ENCODE measurements at places on chromosomes 12 and 14. TPM values are rescaled to one million over a fixed set of nuclear protein-coding genes. Genes with fewer than 3 reads are reported as not detected.

SERPINA12 gene
- 345 TPM for total RNA-seq

GLTP gene
- 536 TPM for total RNA-seq

DNA sequence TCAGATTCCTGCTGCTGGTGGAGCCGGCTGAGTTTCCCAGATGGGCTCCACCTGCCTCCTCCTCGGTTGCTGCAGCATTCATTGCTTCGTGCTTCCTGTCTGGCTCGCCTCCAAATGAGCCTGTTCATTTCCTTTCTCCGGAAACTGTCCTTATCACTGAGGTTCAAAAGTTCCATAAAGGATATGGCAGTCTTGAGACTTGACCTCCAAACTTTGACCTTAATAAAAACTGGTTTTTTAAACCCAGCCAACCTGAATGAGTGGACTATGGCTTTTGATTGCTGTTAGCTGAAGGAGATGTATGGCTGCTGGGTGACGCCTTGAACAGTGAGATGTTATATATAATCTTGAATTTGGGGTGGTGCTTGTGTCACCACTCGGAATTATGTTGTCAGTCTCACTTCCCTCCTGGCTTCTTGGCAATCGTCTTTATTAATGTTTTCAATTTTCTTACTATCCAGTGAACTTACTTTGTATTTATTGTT is 62.7 kb downstream of the RASSF3 start:
- no peak for DNase-seq

TPPP2 gene
- total RNA-seq = not detected

DNA sequence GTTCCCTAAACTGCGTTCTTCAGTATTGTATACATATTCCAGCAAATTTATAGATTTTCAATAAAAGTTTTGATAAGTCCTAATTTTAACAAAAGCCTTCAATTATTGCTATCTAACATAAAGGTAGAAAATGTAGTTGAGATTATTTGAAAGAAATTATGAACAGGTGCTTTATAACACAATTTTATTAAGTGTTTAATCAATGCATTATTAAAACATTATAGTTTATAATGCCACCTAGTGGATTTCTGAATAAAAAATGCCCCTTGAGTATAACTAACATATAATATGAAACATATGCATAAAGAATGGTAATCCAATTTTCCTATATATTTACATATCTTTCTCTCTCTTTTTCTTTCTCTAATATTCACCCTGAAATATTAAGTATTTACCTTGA is 515.3 kb downstream of the SLC6A15 start:
- DNase-seq = no peak
